NB4 (cell line): ENCODE measurements at places on chromosomes 3 and 15.

GRCh38 chr3:122660297-122660974 lies 20.2 kb upstream of the PARP14 start:
- peak; percentile 18 for DNase-seq

- no peak for DNase-seq
These were observed 28.1 kb downstream of the OPA1 start for GRCh38 chr3:193621127-193621526.

DNA sequence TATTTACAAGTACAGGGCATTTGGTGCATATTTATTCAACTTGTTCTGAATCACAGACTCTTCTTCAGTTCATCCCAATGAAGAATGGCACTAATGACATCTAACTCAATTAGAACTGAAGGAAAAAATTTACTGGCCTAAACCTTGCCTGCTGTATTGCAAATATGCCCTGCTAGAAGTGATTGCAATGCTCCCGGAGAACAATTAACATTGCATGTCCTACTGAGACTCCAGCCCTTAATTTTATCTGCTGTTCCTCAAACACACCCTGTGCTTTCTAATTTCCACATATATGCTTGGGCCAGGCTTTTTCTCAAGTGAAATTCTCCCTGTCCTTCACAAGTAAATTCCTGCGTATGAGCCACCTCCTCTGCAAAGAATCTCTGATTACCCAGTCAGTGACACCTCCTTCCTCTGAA lies 8.3 kb downstream of the ACKR4 start:
- DNase-seq = no peak

DNA sequence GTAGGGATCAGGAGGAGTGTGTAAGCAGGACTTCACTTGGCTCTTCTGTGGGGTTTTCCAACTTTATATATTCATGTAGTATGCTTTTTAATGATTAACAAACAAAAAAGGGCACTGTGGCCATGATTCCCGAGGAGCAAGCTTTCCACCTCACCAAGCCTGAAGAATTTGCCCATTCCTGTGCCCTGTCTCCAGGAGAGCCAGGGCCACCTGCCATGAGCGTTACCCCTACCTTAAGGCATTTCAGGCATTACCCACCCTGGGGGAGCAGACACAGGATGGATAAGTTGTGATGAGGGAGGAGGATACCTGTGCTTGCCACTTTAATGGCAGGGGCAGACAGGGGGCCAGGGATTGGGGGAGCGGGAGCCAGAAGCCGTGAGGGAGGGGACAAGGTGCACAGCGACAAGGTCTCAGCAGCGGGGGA lies 3.0 kb downstream of the TRPM1 start:
- DNase-seq = no peak

DNA sequence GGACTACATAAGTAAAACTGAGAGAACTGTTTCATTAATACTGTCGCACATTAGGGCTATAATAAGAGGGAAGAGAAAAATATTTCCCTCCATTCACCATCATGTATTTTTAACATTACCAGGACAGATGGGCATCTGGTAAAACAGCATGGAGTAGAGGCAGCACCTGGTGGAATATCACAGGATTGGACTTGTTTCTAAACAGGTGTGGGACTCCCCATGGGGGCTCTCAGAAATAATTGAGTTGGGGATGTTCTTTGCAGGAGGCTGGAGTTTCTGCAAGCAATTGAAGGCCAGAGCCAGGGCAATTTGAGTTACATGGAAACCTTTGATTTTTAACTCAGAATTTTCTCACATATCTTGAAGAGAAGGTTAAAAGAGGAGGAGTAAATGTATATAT lies 8.4 kb upstream of the MINDY2 start:
- DNase-seq = no peak

- DNase-seq = no peak
These were observed 74.6 kb upstream of the PDZRN3 start for GRCh38 chr3:73699327-73699726.

GRCh38 chr3:295166-295565 lies 98.6 kb downstream of the CHL1 start:
- DNase-seq = no peak

DNA sequence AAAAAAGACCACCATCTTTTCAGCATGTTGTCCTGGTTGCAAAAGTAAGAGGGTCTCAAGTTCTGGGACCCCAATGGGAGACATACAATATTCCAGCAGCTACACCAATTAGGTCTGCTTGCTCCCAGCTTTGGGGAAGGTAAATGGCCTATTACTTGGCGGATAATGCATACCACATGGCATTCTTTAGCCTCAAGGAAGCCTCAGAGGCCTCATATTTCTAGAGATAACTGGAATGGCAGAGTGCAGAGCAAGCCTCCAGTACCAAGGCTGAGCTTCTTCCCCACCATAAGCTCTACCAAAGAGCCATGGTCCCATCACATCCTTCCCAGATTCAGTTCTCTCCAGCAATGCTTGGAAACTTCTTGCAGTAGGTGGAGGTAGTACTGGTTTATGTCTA lies 493.8 kb downstream of the SHQ1 start:
- DNase-seq = no peak

GRCh38 chr15:92638291-92638708 lies 17.3 kb downstream of the FAM174B start:
- DNase-seq = no peak

- DNase-seq = no peak
These were observed 750.4 kb upstream of the NR2F2 start for GRCh38 chr15:95580121-95580520.

DNA sequence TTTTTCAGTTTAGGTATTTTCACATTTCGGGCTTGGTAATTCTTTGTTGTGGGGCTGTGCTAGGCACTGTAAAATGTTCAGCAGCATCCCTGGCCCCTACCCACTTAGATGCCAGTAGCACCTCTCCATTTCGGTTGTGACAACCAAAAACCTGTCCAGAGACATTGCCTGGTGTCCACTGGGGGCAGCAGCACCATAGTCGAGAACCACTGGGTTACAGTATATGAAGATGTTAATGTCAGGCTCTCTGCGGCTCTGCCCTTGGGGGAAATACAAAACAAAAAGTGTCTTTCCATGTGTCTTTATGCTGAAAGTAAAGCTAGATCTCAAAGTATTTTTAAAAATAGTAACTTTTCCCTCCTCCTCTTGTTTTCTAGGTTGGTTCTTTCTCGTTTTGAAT lies 177.2 kb downstream of the ITPR1 start:
- DNase-seq = peak; percentile 29

- no peak for DNase-seq
These were observed 7.7 kb downstream of the PLD1 start for GRCh38 chr3:171802590-171802956.

GRCh38 chr3:181554233-181554765 lies 157.4 kb upstream of the SOX2 start:
- DNase-seq = no peak

DNA sequence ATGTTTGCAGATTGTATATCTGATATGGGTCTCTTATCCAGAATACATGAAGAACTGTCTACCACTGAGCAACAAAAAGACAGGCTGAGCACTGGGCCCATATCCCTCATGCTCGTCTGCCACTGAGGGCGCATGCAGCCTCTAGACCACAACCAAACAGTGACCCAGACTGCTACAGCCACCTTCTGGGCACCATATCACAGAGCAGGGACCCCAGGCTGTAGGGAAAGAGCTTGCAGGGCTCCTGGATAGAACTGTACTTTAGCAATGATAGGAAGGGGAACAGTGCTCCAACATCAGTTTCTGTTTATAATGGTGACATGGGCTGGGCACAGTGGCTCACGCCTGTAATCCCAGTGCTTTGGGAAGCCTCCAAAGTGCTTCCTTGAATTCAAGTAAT lies 40.2 kb upstream of the TMEM87A start:
- peak; percentile 23 for DNase-seq

GRCh38 chr3:186700267-186700666 lies 16.9 kb upstream of the KNG1 start:
- no peak for DNase-seq

DNA sequence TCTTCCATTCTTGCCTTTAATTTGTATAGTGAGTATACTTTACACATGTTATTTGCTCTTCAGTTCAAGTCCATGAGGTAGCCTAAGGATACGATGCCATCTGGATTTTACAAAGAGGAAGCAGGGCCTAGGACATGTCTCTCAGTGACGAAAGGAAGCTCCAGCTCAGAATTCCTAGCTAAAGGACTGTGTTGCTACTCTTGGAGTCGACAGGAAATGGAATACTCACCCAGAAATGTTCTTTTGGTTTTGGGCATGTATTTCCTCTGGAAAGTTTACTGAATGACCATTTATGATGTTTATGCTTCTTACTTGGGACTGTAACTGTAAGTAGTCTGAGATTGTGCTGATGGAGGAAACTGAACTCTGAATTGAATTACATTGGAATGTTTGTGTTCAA lies 12.5 kb downstream of the OXNAD1 start:
- no peak for DNase-seq

DNA sequence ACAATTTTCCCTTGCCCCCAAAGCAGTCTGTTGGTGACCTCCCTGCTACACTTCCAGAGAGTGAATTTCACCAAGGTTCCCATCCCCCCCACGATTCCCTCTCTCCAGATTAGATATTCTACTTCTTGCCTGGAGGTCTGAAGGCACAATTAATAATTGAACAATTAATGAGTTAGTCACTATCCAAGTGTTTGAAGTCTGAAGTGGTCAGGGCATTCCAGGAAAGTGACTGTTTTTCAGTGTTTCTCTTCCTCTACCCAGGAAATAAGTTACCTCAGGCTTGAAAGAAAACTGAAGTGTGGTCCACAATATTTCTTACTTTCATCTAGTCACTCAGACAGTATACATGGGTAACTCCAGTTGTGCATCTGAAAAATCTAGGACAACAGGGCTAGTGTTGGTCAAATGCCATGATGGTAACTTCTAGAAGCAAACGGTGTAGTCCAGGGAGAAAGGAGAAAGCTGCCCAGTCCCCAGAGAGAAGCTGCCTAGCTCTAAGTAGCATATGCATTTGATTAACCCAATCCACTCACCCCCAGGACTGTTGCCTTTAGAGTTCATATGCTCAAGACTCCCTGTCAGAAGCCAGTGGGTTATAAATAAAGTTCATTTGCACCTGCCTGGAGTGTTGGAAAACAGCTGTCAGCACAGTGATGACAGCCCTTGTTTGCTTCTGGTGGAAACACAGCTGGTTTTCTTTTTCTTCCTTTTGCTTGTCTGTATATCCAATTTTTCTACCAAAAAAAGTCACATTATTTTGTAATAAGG lies 2.3 kb upstream of the TM4SF4 start:
- no peak for DNase-seq

DNA sequence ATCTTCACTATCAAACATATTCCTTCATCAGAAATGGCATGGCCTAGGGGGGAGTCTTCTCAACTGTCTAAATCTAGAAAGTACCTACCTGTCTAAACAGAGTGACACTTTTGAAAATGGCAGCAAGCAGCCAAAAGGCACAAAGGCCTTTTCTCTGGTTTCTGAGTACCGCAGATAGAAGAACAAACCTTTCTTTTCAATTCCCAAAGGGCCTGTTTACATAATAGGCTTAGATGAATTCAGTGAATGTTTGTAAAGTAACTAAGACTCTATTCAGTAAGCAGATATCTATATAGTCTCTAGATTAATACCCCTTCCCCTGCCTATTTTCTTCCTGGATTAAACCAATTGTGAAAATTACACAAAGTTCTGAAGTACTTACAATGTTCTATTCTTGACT lies 7.1 kb downstream of the MYEF2 start:
- DNase-seq = no peak

- no peak for DNase-seq
These were observed 76.8 kb downstream of the TNIK start for GRCh38 chr3:171383206-171384018.

DNA sequence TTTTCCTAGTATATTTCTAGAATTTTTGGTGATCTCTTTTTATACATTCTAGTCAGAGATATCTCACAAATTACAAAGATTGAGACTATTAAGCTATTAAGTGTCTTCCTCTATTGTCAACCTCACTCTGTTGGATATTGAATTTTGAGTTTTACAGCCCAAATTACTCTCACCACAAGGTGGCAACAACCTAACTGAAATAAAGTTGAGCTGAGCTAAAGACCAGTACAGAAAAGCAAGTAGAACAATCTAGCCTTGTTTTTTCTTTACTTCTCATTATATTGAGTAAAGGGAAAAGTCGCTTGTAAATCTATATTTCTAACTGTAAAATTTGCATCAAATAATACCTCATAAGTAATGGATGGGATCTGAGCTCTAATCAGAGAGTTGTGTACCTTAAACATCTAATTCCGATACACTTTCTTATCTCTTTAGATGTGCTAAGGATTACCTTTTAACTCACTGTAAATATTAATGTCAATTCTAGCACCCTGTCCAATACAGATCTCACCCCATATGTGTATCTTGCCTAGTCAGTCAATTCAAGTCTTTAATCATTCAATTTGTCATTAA lies 13.6 kb upstream of the COMMD2 start:
- peak; percentile 39 for DNase-seq

DNA sequence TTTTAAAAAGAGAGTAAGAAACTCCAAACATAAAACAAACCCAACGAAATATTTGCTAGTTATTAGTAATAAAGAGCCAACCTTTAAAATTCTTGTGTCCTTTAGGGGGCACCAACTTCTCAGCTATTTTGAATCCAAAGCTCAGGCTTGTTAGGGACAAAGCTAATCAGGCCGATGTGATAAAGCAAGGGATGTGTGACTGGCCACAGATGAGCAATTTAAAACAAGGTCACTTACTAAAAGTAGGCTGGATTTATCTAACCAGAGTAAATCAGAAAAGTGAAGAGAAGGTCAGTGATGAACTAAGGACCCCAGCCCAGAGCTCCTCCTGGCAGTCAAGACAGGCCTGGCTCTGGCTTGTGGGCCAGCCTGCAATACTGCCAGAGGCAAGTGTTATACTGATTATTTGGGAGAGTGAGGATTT lies 108.5 kb downstream of the CYP19A1 start:
- peak; percentile 52 for DNase-seq

GRCh38 chr3:38536671-38537070 lies 40.5 kb downstream of the EXOG start:
- DNase-seq = no peak

- no peak for DNase-seq
These were observed 238.0 kb upstream of the CTNNB1 start for GRCh38 chr3:40961104-40961857.

DNA sequence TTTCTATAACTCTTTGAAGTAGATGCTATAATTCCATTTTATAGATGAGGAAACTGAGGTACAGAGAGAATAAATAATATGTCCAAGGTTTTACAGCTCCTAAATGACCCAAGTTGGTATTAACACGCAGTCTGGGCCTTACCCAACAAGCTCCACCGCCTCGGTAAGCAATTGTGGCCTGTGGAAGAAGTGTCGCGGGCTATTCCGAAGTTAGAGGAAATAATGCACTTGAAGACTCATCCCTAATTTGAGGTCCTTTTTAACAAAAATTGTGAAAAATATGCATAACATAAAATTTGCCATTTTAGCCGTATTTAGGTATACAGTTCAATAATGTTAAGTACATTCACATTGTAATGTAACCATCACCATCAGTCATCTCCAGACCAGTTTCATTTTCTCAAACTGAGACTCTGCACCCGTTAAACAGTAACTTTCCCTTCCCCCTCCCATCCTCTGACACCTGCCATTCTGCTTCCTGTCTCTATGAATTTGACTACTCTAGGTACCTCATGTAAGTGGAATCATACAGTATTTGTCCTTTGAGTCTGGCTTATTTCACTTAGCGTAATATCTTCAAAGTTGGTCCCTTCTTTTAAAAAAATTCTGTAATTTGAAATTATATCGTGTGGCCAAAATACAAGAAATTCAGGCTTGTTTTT lies 18.2 kb downstream of the IDH3A start:
- no peak for DNase-seq
